ENCODE measurements at places on chromosomes 5 and 9.
A peak's percentile ranks its signal among the peaks of the same experiment; 100 is the strongest.

GRCh38 chr5:136686192-136686872 is 321.0 kb upstream of the TRPC7 start:
- no peak for DNase-seq

DNA sequence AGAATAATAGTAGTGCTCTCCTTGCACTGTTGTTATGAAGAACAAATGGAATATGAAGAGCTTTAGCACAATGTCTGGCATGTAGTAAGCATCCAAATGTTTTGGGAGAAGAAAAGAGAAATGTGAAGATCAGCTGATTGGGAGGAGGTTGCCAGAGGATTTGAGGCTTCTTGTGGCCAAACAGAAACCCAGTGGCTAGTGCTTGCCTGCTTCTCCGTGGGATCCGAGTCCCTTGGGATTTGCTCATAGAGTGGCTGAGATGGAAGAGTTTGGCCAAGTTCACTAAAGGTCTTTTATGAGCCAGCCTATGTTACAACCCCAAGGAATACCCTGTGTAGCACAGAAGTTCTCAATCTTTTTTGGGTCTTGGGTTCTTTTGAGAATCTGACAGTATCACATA is 86.0 kb downstream of the ANGPTL2 start:
- DNase-seq: no peak

GRCh38 chr9:128215491-128216409 is 12.6 kb downstream of the DNM1 start:
- peak; percentile 51 for DNase-seq

- DNase-seq: no peak
These were observed 197.5 kb downstream of the ARHGEF28 start for GRCh38 chr5:73823508-73823925.

DNA sequence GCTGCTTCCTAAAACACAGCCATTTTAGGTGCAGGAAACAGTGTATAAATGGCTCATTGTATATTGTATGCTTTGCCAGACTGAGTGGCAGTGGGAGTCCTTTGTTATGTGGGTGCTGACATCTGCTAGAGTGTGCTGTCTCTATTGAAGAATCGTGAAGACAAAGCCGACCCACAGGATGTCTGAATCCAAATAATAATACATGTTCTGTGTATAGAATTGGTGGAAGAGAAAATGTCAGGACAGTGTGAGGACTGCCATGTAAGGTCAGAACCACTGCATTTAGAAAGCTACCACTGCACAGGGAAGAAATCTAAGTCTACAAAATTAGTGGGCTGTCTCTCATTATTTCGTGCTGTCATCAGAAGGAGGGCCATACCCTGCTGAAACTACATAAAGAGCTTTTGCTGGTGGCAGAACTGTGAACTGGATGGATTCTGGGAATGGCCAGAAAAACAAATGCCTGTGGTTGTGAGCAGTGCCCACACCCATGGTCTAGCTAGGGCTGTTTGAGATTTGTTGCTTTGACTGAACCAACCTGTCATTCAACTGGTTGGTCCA is 2.5 kb downstream of the IL7R start:
- DNase-seq: no peak

- DNase-seq: peak; percentile 53
These were observed 1.8 kb downstream of the SHB start for GRCh38 chr9:38066914-38067858.

DNA sequence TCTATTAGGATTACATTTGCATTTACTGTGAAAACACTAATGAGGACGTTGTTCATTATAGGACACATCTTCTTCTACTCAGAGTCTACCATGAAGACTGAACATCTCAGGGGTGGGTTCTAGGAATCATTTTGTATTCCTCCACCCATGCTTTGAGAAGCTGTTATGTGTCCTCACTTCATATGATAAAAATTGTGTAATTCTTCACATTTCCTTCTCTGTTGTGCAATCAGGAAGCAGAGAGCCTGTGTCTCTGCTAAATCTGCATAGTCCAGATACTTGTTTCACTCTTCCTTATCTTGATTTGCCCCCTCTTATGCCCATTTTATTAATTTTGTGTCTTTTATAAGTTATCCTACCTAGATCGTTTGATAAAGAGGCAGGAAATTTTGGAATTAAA is 97.8 kb upstream of the IQGAP2 start:
- no peak for DNase-seq

DNA sequence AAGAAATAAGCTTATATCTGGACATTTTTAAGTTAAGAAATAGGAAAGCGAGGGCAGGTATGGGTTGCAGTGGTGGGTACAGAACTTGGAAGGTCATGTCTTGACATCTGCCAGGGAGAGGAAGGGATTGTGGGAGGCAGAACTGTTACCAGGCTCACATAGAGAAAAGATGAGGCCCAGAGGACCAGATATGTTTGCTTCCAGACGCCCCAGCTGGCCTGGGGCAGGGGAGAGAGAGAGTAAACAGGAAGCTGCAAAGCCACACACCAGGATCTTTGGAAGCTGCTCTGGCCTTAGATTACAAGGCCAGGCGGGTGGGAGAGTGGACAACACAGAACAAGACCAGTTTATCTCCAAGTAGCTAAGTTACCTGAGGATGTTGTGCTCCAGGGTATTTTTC is 71.2 kb downstream of the MARCHF11 start:
- no peak for DNase-seq

DNA sequence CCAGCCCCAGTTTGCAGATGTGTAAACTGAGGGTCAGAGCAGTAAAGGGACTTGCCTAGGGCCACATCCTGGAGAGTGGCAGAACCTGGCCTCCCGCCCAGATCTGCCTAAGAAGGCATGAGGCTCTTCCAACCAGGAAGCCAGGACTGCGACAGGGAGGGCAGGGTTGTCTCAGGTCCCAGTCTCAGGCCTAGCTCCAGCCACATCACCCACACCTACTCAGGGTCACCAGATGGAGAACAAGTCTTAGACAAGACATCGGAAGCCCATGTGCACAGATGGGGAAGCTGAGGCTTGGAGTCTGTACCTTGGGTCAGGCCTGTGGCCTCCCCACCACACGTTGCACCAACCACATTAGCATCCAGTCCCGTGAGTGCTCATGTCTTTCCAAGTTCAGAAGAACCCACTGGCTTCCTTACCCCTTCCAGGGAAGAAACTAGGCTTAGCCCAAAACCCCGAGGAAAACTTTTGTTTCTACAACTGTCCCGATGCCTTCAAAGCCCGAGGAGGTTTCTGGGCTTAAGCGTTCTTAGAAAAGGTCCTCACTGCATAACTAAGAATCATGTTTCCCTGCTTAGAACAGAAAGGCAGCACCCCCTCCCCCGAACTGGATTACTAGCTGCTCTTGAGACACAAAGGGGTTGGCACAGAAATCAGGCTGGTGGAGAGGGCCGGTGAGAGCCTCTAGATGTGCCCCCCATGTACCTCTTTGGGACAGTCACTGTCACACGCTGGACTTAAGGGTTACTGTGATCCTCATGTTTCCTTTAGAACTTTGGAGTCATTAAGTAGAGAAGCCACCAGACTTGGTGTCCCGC is 2.2 kb downstream of the FAM78A start:
- DNase-seq: no peak

- DNase-seq: no peak
These were observed 55.3 kb upstream of the SLC30A5 start for GRCh38 chr5:69038539-69038938.

DNA sequence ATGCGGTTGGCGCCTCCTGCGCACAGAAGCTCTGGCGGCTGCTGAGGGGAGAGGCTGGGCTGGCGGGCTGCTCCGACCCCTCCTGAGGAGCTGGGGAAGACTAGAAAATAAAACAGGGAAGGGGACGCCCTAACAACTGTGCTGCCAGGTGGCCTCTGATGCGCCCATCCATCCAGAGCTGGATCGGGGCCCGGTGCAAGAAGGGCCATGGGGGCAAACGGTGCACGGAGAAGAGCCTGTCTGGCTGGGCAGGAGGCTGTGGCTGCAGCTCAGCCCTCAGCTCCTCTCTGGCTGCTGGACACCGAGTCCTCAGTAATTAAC is 21.0 kb upstream of the MRNIP start:
- DNase-seq: no peak

DNA sequence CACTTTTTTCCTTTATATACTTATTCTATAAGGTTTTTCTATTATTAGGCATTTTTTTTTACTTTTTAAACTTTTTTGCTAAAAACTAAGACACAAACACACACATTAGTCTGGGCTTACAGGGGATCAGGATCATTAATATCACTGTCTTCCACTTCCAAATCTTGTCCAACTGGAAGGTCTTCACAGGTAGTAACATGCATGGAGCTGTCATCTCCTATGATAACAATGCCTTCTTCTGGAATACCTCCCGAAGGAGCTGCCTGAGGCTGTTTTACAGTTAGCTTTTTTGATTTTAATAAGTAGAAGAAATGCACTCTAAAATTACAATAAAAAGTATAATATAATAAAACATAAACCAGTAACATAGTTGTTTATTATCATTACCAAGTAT is 345.5 kb upstream of the PTGER4 start:
- DNase-seq: no peak

DNA sequence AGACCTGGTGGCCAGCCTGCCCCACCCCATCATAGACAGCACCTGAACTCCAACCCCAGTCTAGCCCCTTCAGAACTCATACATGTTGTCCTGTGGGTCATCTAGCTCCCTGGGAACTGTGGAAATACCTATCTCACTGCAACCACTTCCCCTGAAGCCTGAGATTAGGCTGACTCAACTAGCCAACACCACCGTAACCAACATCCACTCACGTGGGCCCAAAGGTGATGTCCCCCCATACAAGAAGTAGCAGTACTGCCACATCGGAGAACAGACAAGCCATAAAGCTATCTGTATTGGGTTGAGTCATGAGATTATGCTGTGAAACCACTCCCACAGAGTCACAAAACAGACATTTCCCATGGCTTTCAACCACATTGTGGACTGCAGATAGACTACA is 46.6 kb downstream of the OSMR start:
- DNase-seq: no peak

DNA sequence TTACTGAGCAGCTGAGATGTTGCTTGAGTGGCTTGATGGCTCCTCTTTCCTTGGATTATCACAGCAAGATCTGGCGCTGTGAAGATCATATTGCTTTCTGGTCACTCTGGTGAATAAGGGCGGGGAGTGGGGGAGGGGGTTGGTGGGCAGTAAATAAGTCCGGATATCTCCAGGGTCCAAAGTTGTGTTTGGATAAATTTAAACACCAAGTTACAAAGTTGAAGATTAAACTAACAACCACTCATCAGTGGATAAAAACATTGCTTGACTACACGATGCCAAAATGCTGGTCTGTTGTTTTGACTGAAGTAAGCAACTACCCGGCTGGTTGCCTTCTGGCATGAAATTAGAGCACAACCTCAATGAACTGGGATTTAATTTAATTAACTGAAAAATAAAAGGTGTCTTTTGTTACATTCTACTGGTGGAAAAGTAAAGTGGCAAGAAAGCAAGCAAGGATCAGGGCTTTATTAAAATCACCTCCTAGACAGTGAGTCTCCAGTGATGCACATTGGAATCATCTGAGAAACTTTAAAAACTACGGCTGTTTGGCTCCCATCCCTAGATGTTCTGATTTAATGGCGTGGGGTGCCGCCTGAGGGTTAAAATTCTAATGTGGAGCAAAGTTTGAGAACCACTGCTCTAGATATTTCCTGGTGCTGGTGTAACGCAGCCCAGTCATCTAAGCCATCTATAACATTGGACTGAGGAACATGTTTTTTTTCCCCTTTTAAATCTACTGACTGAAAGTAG is 86.7 kb upstream of the AGXT2 start:
- no peak for DNase-seq

DNA sequence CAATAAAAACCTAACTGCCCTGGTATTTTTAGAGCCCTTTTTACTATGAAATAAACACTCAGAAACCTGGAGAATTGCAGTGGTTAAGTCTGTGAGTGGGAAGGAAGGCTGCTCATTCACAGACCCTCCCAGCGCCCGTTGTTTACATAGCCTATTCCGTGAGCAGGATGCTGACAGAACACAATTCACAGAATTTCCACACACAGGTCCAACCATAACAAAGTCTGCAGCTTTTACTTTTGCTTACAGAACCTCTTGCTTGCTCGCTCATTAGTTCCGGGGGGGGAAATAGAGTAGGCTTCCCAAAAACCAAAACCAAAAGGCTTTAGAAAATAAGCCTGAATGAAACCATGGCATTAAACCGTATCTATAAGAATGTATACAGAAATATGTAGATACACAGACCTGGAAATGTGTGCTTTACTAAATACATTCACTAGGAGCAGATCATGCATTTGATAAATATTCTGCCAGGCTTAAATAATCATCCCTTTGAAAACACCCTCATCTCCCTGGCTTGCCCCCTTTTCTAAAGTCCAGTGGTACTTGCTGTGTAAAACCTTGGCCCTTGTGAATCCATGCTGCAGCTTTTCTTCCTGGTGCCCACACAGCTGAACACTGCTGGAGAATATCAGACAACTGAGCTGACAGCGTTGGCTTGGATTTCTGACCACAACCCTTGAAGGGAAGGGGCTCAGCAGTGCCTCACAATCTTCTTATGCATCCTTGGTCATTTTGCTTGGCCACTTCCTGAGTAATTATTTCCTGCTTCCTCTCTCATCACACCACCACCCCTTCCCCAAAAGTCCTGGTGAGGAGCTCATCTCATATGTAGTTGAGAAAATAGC is 128.0 kb downstream of the FANCC start:
- peak; percentile 23 for DNase-seq

- DNase-seq: no peak
These were observed 2.6 kb upstream of the DAPK1 start for GRCh38 chr9:87494970-87495471.

DNA sequence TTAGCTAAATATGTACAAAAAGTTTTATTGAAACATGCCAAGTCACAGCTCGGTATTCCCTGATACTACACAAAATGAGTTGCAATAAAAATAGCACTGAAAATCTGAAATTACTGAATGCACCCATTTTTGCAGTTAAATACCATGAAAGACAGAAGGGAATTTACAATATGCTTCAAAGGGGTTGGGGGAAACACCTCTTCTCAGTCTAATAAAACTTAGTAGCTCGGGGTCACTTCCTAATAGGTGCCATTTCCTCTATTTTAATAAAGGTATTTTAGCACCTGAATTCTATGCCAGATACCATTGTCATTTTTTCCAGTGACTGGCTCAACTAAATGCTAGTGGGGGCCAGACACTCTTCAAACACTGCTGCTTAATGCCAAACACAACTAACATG is 204.1 kb upstream of the MEF2C start:
- DNase-seq: no peak

- DNase-seq: no peak
These were observed 6.3 kb upstream of the WNK2 start for GRCh38 chr9:93177676-93178075.
